NCI-H510A treated with DMSO at 0.1 percent for 48 hours (cell line): ENCODE measurements at places on chromosomes 7 and 10.

DNA sequence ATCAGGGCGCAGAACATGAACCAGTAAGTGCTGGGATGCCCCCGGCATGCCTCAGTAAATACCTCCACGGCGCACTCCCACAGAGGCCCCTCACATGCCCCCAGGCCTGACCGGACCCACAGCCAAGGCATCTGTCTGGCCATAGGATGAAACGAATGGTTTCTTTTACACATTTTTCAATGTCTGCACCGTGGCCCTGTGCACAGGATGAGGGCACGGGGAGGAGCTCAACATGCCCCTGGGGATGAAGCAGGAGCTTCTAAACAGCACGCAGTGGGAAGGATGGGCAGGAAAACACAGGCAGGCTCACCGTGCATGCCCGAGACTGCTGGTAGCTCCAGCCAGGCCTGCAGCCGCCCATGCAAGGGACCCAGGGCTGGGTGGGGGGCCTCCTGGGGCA lies 283.3 kb downstream of the TNS3 start:
- no peak for DNase-seq

DNA sequence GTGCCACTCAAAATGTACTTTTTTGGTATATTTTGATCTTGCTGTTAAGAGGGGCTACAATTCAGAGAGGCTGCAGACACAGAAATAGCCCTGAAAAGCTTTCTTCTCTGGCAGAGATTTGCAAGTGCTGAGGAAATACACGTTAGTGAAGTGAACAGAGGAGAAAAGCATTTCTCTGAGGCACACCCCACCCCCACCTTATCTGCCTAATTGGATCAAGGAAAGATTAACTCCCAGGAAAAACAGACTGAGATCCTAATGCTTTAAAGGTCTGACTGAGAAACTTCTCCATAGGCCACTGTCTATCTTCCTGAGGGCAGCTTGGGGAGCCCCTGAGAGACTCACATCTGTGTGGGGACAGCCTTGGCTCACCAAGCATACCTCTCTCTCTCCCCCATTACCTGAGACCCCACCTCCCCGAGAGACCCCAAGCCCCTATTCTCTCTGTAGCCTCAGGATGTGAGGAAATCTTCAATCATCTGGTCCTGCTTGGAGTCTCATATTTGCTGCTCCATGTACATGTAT lies 14.8 kb upstream of the AKR1C3 start:
- DNase-seq, result no peak

DNA sequence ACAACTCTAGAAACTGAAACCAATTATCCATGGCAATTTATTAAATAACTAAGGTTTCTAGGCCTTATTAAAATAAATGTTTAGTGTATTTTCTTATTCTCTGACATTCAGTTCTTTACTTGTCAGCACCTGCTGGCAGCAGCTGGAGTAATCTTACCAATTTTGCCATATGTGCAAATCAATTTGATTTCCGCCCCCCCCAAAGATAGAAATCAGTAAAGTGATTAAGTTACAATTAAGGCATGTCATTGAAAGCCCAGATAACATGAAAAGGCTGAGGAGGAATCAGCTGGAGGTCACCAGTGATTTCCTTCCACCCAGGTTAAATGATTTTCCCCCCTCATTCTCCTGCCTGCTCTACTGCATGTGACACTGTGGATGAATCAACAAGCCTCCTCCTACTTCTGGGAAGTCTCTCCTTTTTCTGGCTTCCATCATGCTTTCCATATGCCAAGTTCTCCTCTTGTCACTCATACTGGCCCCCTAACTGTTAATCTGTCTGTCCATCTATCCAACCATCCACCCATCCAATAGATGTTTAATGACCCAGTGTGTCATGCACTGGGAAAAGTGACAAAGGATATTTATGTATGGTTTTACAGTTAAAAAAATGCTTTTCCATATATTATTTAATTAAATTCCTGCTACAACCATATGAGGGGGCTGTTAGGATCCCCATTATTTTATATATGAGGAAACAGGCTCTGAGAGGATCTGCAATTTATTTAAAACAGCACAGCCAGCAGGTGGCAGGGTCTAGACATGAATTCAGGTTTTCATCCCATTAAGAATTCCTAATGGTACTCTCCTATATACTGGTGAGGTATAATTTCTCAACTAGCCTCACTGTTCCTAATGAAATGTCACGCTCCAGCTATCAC lies 116.5 kb downstream of the ATXN7L1 start:
- peak; percentile 31 for DNase-seq

DNA sequence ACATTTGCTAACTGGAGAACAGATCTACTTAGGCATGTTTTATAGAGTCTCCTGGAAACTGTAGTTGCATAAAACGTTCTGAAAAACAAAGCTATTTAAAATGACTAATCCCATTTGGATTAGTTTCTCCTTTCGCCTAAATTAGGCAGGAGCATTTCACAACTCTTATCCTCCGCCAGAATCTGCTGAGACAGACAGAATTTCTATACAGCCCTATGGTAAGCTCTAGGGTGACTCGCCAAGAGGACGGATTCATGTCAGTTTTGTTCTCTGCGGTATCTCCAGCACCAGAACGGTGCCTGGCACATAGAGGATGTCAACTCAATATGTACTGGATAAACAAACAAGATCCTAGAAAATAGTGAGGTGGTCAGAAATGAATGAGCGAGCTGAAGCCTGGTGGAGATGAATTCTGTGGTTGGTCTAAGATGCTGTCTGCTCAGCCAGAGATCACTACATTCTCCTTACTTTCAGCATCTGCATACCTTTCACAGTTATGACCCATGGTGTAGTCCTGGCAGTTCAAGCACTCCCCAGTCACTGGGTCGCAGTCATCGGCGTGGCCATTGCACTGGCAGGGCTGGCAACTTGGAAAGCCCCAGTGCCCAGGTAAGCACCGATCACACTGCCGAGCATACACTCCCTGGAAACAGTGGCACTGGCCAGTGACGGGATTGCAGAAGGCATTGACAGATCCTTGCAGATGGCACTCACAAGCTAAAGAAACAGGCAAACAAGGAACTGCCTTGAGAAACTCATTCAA lies 44.0 kb downstream of the LAMB1 start:
- no peak for DNase-seq

GRCh38 chr7:73582664-73583202 lies 4.4 kb upstream of the TBL2 start:
- DNase-seq, result no peak

- no peak for DNase-seq
Measured at GRCh38 chr10:34814223-34814912, 728 bp downstream of the PARD3 start.

DNA sequence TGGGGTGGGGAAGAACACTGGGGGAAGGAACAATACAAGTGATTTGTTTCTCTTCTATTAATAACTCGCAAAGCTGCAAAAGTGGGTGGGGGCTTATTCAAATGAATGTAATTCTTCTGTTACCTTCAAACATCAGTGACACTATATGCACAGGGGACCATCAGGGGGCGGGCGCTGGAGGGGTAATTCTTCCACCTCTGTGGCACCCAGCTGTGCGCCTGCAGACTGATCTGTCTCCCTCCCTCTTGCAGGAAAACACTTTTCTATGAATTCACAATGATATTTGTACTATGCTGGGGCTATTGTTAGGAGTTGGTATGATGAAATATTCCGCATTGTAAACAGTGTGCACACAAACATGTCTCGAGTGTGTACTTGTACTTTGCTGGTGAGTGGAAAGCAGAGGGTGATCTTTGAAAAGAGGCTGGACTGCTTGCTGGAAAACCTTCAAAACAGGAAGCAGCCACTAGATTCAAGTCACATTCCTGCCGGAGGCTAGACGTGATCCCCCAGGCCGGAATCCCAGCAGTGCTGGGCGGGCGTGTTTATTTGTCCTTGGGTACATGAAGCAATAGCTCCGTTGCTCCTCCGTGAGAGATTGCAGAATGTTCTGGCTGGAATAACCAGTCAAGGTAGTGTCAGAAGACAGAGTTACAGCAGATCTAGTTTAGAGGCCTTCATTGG lies 15.8 kb upstream of the BNIP3 start:
- DNase-seq, result peak; percentile 84

GRCh38 chr7:26718063-26718462 lies 146.3 kb downstream of the SKAP2 start:
- no peak for DNase-seq

- no peak for DNase-seq
Measured at GRCh38 chr7:47587351-47587750, 5.4 kb upstream of the TNS3 start.

DNA sequence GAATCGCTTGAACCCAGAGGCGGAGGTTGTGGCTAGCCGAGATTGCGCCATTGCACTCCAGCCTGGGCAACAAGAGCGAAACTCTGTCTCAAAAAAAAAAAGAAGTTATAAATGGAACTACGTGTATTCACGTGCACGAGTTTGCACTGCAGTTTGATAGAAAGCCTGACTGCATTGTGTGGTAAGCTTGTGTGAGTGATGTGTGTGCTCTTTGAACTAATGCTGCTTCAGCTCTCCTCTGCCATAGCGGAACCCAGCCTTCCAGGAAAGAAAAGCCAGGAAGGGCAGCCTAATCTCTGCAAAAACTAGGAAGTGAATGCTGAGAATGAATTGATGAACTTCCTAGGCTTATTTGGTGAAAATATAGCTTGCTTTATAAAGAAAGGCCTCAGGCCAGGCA lies 15.6 kb upstream of the MKRN1 start:
- no peak for DNase-seq

- no peak for DNase-seq
Measured at GRCh38 chr7:82241356-82241755, 202.2 kb downstream of the CACNA2D1 start.

- no peak for DNase-seq
Measured at GRCh38 chr10:11683529-11684320, 58.5 kb upstream of the ECHDC3 start.

DNA sequence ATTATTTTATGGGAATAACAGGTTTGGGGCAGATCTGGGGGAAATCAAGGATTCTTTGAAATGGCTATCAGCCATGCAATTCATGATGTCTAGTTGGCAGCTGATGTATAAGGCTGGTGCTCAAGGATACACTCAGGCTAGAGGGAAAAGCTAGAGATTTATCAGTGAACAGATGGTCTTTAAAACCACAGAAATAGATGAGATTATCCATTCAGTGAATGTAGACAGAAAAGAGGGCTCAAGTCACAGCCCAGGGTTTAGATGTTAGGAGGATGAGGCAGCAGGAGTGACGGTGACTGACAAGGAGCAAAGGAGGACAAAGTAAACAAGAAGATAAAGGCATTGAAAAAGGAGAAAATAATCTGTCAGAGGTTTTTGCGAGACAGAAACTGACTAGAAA lies 238.7 kb downstream of the CDK14 start:
- DNase-seq, result no peak

DNA sequence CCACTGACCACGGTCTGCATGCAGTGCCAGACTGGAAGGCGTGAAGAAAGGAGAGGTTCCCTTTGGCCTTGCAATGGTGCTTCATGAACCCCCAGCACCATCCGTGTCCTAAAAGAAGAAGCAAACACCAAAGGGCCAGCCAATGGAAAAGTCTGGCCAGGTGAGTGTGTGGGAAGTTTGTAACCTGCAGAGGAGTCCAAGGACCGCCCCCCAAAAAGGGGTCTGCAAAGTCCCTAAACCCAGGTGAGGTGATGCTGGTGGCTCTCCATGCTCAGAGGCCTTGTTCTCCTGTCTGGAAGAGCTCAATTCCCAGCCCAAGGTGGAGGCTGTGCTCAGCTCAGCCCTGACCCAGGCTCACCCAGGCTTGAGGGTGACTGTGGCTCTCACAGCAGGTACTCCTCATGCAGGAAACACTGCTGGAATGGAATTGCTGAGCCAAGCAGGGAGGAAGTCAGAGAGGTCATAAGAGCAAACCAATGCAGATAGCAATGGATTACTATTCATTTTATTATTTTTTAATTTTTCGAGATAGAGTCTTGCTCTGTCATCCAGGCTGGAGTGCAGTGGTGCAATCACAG lies 52.4 kb upstream of the NANOS1 start:
- no peak for DNase-seq

- DNase-seq, result no peak
Measured at GRCh38 chr10:97363071-97363470, 28.5 kb upstream of the FRAT2 start.

- peak; percentile 73 for DNase-seq
Measured at GRCh38 chr10:16828114-16828568, 10.9 kb upstream of the RSU1 start.

GRCh38 chr7:43632746-43633145 lies 49.8 kb downstream of the STK17A start:
- no peak for DNase-seq

DNA sequence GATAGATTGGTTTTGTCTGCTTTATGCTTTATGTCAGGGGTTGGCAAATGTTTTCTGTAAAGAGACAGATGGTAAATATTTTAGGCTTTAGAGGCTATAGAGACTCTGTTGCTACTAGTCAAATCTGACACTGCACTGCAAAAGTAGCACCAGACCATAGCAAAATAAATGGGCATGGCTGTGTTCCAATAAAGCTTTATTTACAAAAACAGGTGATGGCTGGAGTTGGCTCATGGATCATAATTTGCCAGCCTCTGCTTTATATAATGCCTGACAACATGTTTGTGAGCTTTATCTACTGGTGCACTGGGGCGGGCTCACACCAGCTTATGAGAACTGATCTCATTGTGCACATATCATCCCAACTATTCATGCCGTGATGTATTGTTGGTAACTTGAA lies 120.1 kb downstream of the PLXDC2 start:
- no peak for DNase-seq

GRCh38 chr10:116720241-116720643 lies 22.1 kb downstream of the HSPA12A start:
- no peak for DNase-seq

DNA sequence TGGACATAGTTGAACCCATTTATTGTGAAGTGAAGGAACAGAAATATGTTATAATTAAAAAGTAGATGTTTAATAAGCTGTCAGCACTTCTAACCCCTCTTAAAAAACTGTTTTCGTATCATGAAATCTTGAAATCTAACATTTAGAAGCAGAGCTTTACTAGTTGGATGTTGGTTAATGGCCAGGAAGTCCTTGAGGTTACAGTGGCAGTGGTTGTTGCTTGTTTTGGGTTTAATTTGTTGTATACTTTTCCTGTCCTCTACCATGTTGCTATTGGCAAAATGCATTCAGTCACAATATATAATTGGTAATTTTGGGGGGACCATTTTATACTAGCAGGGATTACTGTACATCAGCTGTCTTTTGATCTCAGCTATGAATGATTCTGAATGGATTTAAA lies 60.7 kb downstream of the EXOC4 start:
- no peak for DNase-seq

- no peak for DNase-seq
Measured at GRCh38 chr7:131231381-131232220, 96.1 kb upstream of the MKLN1 start.

DNA sequence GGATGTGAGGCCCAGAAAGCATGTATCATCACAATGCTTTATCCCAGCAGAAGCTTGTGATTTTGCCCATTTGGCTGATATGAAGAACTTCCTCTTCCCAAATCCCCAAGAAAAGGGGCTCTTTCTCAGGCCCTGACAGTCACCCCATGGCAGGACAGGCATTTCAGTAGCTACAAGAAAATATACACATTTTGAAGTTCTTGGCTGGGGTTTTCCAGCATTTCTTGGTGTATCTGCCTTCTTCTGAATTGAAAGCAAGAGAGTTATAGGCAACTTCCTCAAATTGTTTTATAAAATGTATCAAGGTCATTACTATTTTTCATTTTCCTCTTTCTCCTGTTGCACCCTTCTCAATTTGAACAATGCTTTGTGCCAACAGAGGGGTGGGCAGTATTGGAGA lies 63.3 kb upstream of the PDLIM1 start:
- DNase-seq, result no peak
